Spinal cord (tissue), 10 donors: ENCODE measurements at places on chromosomes 5 and 9. TPM values are rescaled to one million over a fixed set of nuclear protein-coding genes. Genes with fewer than 3 reads are reported as not detected.

DNA sequence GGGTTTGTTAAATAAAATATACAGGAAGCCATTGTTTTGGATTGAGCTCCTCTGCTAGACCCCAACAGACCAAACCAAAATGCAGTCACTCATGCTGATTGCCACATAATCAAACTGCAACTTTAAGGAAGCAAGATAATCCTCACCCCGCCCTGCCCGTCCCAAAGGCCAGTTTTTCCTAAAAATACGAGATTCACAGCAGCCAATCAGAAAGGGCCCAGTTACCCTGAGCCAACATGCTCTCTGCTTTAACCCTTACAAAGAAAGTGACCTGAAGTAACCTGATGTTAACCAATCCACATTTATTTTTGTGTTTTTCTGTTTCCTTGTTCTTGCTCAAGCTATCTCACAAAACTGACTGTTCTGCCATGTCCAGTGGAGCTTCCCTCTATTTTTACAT is 21.5 kb upstream of the RNF20 start:
- DNase-seq, result no peak

DNA sequence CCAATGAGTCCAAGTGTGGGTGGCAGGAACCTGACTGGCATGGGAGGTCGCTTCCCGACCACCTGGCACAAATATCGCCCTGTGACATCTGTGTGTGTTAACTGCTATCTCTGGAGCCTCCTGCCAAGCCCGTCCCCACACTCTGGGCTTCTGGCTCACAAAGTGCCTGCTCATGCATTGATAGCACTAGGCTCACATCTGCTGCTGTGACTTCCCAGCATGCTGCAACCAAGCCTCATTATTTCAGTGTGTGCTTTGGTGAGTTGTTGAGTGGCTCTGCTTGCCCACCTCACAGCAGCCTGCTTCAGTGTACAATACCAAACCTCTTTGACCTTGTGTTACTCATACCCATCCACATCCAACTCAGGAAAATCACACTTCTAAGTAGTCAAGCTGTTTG is 139.8 kb downstream of the APBA1 start:
- no peak for DNase-seq

DNA sequence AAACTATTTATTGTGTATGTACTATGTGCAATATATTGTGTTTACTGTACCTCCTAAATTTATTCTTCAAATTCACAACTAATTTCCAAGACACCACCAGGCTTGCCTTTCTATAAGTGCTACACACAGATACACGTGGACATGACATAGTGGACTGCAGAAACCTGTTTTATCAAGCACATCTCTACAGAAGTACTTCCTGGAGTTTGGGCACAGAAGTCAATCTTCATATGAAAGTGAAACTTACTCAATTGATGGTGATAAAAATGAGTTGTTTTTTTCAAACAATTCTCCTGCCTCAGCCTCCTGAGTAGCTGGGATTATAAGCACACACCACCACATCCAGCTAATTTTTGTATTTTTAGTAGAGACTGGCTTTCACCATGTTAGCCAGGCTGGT is 57.6 kb downstream of the NLN start:
- DNase-seq, result no peak

GRCh38 chr9:27750566-27750965 is 177.3 kb upstream of the C9orf72 start:
- no peak for DNase-seq

GRCh38 chr5:91443761-91444467 is 60.8 kb upstream of the ARRDC3 start:
- DNase-seq, result no peak

Gene WDR31
- polyA plus RNA-seq, result 3.6 TPM

Gene FYB1
- polyA plus RNA-seq, result 6.0 TPM

Gene INSYN2B
- 3.2 TPM for polyA plus RNA-seq
